ENCODE measurements at places on chromosomes 7 and 10.

GRCh38 chr10:8386781-8387180 lies 332.3 kb downstream of the GATA3 start:
- no peak for DNase-seq

- no peak for DNase-seq
These were observed 65.4 kb upstream of the GNA12 start for GRCh38 chr7:2909471-2910039.

GRCh38 chr10:110676016-110676415 lies 31.9 kb downstream of the RBM20 start:
- no peak for DNase-seq

GRCh38 chr7:39827571-39827970 lies 122.5 kb upstream of the CDK13 start:
- no peak for DNase-seq

DNA sequence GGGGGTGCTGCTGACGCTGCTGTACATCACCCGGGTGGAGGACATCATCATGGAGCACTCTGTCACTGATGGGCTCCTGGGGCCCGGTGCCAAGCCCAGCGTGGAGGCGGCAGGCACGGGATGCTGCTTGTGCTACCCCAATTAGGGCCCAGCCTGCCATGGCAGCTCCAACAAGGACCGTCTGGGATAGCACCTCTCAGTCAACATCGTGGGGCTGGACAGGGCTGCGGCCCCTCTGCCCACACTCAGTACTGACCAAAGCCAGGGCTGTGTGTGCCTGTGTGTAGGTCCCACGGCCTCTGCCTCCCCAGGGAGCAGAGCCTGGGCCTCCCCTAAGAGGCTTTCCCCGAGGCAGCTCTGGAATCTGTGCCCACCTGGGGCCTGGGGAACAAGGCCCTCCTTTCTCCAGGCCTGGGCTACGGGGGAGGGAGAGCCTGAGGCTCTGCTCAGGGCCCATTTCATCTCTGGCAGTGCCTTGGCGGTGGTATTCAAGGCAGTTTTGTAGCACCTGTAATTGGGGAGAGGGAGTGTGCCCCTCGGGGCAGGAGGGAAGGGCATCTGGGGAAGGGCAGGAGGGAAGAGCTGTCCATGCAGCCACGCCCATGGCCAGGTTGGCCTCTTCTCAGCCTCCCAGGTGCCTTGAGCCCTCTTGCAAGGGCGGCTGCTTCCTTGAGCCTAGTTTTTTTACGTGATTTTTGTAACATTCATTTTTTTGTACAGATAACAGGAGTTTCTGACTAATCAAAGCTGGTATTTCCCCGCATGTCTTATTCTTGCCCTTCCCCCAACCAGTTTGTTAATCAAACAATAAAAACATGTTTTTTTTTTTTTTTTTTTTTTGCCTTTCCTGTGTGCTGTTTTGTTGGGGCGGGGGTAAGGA lies 55.8 kb downstream of the TSPAN15 start:
- no peak for DNase-seq

DNA sequence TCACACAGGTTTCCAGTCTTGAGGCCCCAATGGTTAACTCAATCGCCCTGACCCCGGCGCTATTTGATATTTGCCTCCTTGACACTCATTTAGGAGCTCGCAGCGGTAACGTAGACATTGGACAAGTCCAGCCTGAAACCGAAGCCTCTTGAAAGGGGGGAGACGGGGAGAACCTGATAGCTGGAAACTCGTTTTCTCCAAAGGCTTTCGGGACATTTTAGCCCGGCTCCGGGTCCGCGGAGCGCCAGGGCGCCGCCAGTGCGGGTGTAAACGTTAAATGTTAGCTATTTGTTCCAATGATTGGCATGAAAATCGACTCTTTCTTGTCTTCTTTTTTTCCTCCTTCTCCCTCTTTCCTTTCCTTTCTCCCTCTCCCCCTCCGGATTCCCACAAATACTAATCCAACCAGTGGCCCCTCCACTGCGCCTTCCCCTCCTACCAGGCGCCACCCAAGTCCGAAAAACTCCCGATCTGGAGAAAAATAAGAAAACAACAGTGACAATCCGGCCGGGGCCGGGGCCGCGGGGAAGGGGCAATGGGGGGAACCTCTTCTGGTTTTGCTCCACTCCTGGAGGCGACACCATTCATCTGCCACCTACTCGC lies 17.2 kb upstream of the GATA3 start:
- no peak for DNase-seq

GRCh38 chr10:88291289-88292184 lies 291.6 kb downstream of the RNLS start:
- no peak for DNase-seq

GRCh38 chr10:70317272-70317942 lies 33.6 kb upstream of the NPFFR1 start:
- no peak for DNase-seq

DNA sequence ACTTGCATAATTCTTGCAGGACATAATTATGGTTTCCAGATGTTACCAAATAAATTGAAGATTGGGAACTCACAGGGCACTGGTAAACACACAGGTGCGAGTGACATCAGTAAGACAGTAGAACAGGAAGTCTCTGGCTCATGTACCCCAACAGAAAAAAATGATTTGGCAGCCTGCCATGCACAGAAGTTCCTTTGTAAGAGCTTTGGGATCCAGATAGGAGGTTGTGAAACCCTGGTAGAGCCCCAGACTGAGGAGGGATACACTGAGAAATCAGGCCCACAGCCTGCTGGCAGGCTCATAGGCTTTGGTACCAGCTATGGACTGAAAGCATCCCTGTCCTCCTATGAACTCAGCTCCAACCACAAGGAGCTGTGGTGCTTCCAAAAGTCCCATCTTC lies 118.0 kb downstream of the COBL start:
- no peak for DNase-seq

GRCh38 chr7:76293407-76293901 lies 9.0 kb upstream of the HSPB1 start:
- DNase-seq = no peak

- no peak for DNase-seq
These were observed 1.4 kb downstream of the CCDC136 start for GRCh38 chr7:128793181-128793547.

GRCh38 chr10:93376372-93377293 lies 105.5 kb downstream of the MYOF start:
- peak; percentile 85 for DNase-seq

- DNase-seq = no peak
These were observed 85.0 kb downstream of the KMT2E start for GRCh38 chr7:105098863-105099515.

DNA sequence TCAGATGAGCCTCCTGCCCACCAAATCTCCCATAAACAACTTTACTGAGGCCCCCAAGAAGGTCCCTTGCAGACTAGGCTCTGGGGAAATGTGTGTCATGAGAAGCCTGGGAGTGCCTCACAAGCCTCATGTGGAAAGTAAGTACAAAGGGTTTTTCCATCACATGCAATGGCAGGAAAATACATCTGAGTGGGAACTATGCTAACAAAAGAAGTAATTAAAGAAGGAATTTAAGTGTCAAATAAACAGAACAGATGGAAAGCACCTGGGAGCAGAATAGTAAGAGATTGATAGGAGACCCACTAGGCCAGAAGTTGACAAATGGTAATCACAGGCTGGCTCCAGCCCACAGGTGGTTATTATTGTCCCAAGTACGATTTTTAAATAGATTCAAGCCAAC lies 20.5 kb downstream of the GSAP start:
- no peak for DNase-seq

- DNase-seq = peak; percentile 76
These were observed 706 bp downstream of the BUB3 start for GRCh38 chr10:123154711-123155505.

- no peak for DNase-seq
These were observed 19.0 kb downstream of the GIMAP4 start for GRCh38 chr7:150586068-150586784.

DNA sequence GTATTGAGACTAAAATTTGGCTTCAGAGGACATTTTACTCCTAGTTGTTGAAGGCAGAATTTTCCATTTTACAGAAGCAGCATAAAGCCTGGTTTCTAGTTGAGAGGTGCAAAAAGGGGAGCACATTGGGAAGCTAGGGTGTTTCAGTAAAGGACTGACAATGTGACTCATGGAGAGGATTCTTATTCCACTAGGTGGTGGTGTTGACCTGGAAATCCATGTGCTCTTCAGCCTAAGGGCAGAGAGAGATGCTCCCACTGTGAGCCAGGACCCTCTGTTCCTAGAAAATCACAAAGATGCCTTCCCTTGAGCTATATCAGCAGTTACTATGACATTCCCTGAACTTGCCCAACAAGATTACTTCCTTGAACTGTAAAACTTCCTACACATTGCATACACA lies 687.8 kb downstream of the IPMK start:
- peak; percentile 14 for DNase-seq

DNA sequence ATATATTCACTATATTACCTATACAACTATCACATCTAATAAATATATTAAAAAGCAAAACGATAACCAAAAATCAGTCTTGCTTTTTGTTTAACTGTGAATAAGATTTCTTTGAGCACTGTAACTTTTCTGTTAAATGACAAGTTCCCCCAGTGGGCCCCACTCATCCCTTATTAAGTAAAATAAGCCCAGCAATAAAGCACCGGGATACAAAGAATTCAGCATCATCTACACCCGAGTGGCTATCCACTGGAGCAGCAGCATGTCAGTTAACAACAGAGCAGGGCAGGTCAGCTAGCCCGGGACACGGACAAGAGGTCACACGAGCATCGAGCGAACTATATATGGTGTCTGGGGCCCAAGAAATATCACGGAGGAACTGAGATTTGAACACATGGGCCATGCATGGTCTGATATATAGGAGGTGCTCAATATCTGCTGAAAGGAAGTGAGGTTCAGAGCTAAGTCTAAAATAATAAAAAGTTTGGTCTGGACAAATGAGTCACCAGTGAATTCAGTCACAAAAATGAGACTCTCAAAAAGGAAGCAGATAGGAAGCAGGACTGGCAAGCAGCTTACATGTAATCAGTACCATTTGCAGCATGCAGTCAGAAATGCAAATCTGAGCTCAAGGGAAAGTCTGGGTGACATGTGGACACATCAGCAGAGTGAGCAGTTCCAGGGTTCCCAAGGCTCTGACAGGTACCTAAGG lies 4.1 kb downstream of the ERCC6 start:
- no peak for DNase-seq

- DNase-seq = no peak
These were observed 106.9 kb upstream of the BET1 start for GRCh38 chr7:94111009-94111408.

DNA sequence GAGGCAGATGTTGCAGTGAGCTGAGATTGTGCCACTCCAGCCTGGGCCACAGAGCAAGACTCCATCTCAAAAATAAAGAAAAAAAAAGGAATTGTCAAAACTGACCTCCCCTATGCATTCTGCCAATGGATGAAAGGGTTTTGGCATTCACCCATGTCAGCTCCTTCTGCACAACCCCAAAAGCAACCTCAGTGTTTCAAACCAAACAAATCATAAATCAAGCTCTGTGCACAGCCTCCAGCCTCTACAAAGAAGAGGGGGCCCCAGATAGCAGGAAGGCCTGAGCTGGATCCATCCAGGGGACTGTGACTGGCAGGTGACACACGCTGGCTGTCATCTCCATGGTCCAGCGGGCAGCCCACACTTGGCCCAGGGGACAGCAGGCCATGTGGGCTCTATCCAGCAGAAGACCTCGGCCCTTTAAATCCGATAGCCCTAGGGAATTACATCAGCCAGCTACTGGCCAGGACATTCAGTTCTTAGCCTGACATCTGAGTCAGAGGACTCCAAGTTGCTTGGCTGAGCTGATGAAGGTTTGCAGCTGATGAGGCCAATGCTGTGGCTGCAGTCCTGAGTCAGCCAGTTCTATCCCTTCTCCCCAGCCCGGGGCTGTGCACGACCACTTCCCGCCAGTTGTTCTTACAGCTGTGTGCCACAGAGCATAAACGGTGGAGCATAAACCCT lies 52.0 kb upstream of the FIGNL1 start:
- no peak for DNase-seq

GRCh38 chr7:47677664-47678063 lies 95.8 kb upstream of the TNS3 start:
- DNase-seq = no peak

- no peak for DNase-seq
These were observed 1.6 kb downstream of the BEND7 start for GRCh38 chr10:13526948-13527863.

DNA sequence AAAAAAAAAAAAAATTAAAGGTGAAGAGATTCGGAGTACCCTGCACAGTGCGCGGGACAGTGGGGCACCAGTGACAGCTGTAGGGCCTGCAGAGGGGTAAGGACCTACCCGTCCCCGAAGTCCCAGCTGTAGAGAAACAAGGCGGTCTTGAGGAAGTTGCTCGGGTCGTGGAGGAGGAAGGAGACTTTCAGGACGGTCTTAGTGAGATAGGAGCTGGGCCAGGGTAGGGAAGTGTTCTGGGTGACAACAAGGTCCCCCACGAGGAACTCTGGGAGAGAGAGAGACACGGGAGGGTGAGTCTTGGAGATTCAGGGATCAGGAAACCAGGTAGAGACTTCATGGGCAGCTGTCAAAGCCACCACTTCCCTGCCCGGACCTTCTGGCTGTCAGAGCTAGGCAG lies 9.7 kb downstream of the TMEM130 start:
- no peak for DNase-seq

DNA sequence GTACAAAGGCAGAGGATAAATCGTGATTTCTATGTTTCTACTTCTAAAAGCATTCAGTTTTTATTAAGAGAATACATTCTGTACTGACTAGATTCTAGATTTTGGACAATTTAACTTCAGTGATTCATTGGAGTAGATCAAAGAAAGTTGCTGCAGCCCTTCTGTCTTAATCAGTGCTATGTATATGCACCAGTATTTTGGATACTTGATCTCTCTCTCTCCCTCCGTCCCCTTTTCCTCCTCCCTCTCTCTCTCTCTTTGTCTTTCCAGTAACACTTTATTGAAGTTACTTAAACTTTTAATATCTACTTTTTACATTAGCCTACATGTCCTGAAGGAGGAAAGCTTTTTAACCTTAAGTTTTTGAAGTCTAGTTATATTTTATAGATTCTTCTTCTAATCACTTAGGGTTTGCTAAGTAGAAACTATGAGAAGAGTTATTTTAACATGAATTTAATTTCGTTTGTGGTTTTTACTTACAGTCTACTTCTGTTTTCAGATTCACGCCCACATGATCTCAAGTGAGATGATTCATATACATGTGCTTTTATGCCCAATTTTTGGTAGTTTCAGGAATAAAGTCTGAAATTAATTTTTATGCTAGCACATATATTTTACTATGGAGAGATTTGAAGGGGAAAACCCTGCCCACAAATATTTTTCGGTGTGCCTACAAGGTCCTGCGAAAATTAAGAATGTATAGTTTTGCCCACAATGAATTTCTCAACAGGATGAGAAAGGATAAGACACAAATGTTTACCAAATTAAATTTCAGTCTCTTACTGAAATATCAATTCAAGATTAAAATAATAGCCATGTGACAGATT lies 9.1 kb downstream of the MDFIC start:
- DNase-seq = no peak

- no peak for DNase-seq
These were observed 338.2 kb downstream of the TCERG1L start for GRCh38 chr10:130973127-130973839.

GRCh38 chr7:92634924-92635519 lies 44.8 kb upstream of the FAM133B start:
- DNase-seq = no peak

Measured in HEK293T (cell line).